Activated CD4-positive, alpha-beta T cell treated with anti-CD3 and anti-CD28 coated beads for 4 hours (primary cell): ENCODE measurements at places on chromosomes 5 and 9.

DNA sequence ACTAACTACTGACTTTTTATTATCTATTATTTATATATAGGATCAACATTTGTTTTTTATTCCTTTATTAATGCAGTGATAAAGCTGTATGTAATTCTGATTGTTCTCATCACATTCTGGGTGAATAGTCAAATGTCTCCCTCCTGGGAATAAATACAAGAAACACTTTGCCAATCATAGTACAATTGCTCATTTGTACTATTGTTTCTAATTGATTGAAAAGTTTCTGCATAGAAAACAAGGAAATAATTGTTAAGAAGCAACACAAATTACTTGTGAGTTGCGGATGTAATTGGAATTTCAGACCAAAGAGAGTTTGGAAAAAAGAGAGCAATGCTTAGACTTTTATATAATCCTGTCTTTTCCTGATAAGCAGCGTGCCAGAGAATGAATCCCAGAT is 1013.9 kb downstream of the EFNA5 start:
- DNase-seq, result no peak

GRCh38 chr5:111676926-111677415 is 80.0 kb downstream of the NREP start:
- no peak for DNase-seq

DNA sequence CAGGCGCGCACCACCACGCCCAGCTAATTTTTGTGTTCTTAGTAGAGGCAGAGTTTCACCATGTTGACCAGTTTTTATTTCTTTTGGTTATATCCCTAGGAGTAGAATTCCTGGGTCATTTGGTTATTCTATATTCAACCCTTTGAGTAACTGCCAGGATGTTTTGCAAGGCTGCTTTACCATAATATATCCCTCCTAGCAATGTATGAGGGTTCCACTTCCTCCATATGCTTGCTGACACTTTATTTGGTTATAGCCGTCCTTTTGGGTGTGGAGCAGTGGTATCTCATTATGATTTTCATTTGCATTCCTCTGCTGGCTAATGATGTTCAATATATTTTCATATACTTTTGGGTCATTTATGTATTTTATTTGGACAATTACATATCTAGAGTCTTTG is 81.2 kb downstream of the RAB24 start:
- no peak for DNase-seq

DNA sequence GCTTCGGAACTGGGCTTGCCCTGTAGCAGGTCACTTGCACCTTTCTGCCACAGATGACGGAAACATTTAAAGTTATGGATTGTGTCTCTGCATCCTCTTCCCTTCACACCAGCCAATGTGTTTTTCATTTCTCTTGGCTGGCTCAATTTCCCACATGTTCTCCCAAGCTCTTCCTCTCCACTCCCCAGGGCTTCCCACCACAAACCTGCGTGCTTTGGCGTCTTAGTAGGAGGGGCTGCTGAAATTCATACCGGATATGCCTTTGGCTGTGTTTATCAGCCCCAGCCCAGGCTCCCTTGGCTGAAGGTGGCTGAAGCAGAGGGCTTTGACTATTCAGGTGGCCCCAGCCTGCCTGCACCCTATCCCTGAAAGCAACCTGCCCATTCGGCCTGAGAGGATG is 32.1 kb downstream of the ADRB2 start:
- DNase-seq, result no peak

- no peak for DNase-seq
Measured at GRCh38 chr5:140248414-140248813, 54.5 kb downstream of the PFDN1 start.

DNA sequence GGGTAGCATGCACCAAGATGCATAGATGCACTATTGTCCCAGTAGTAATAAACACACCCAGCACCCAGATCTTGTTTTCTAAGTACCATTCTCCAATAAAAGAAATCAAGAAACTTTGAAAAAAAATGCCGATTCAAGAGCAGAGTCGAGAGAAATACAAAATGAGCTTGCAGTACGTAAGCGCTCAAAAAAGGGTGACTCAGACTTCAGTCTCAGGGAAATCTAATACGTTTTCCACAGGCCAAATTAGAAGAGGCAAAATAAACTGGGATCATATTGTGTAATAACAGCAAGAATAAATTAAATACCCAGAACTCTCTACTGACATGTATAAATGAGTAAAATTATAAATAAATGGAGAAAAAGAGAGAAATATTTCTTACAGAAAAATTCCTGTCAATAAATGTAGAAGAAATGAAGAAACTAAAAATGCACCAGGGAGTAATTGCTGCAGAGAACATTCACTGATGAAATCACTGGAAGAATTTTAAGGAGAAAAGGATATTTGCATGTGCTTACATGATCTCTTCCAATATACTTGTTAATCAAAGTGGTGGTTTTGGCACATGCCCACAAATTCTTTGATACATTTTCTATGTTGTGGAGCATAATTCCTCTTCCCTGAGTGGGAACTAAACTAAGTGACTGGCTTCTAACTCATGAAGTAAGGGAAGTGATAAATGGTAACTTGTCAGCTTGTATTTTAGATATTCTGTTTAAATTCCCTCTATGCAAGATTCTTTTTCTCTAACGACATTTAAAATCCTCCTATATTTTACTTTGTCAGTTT is 567.6 kb upstream of the ADAMTS16 start:
- DNase-seq, result no peak

- DNase-seq, result no peak
Measured at GRCh38 chr5:63262185-63262981, 683.8 kb downstream of the LRRC70 start.

DNA sequence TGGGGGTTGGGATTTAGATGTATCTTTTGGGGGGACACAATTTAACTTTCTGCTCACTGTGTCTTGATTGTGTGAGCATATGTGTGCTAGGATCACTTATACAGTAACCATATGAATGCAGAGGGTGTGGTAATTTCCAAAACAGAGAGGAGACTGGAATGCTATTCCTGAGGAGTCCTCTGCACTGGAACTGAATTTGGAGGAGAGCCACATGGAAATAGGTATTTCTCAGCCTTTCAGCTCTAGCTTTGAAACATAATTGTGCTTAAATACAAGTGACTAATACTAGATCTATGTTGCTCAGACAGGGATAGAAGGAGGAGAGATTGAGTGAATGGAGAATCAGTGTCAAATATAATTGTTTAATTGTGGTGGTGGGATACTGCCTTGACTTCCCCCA is 45.5 kb downstream of the FOCAD start:
- DNase-seq, result no peak

DNA sequence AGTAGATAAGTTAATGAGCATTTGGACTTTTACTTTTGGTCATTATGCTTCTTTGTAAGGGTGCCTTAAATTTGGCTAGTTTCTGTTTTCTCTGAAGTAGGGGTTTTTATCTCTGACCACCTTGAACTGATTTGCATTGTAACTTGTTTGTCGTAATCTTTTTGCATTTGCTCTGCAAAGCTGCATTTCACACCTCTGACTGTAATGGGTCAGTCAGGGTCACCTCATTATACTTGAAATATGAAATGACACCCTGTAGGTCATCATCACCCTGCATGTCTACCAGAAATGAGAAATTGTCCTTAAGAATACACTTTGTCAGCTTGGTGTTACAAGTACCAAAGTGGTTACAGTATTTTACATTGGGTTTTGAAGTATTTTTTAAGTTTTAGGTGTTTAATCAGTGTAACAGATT is 74.0 kb downstream of the KCNN2 start:
- DNase-seq, result no peak

DNA sequence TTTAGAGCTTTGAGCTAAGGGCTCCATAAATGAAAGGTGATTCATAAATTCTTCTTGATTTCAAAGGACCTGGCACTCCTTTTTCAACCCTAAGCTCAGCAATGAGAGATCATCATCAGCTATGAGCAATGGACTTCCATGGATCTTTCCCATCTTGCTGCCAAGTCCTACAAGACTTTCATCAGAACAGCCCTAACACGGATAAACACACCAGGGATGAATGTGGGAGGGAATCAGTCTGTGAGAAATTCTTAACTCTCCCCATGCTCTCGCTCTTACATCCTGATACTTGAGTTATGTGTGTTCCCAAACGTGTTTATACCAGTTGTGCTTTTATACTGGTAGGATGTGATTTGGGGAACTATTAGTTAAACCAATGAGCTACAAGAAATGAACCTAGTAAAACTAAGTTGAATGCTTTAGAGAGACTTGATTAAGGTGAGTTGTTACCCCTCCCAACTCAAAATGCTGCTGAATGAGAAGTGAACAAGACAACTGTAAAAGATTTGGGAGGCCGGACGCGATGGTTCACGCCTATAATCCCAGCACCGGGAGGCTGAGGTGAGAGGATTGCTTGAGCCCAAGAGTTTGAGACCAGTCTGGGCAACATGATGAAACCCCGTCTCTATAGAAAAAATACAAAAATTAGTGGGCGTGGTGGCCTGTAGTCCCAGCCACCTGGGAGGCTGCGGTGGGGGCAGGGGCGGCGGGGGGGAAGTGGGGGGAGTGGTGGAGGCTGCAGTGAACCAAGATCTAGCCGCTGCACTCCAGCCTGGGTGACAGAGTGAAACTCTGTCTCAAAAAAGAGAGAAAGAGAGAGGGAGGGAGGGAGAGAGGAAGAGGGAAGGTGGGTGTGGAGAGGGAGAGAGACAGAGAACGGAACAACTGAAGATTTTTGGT is 5.2 kb upstream of the RPL26L1 start:
- no peak for DNase-seq

- no peak for DNase-seq
Measured at GRCh38 chr9:16515207-16515606, 355.3 kb downstream of the BNC2 start.

DNA sequence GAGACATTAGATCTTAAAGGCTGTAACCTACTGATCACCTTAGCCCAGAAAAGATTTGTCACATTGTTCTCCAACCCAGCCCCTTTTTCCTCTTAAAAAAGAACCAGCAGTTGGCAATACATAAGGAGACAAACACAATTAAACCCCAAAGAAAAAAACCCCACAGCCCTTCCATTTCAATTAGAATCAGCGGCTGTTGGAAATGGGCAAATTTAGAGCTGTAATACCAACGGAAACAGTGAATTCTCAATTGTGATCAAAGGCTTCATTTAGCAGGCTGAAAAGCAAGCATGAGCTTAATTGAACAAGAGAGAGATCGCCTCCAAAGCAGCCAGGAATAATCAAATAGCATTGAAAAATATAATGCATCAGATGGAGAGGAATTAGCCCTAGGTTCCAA is 153.6 kb downstream of the FAM114A2 start:
- no peak for DNase-seq

DNA sequence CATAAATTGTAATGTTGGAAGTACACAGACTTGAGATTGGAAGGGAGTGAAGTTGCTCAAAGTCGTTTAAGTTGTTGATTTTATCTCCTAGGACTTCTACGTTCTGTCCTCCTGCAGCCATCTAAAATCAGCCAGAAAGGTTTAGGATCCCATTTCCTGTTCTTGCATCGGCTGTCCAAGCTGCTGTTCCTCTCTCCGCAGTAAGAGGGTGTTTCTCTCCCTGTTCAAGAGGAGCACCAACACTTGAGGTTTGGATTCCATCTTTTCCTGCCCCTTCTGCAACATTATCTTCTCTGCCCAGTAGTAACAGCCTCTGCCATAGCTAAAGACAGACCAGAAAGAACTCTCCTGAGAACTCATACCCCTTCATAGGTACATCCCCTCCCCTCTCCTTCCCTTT is 373.4 kb downstream of the GADD45G start:
- no peak for DNase-seq

DNA sequence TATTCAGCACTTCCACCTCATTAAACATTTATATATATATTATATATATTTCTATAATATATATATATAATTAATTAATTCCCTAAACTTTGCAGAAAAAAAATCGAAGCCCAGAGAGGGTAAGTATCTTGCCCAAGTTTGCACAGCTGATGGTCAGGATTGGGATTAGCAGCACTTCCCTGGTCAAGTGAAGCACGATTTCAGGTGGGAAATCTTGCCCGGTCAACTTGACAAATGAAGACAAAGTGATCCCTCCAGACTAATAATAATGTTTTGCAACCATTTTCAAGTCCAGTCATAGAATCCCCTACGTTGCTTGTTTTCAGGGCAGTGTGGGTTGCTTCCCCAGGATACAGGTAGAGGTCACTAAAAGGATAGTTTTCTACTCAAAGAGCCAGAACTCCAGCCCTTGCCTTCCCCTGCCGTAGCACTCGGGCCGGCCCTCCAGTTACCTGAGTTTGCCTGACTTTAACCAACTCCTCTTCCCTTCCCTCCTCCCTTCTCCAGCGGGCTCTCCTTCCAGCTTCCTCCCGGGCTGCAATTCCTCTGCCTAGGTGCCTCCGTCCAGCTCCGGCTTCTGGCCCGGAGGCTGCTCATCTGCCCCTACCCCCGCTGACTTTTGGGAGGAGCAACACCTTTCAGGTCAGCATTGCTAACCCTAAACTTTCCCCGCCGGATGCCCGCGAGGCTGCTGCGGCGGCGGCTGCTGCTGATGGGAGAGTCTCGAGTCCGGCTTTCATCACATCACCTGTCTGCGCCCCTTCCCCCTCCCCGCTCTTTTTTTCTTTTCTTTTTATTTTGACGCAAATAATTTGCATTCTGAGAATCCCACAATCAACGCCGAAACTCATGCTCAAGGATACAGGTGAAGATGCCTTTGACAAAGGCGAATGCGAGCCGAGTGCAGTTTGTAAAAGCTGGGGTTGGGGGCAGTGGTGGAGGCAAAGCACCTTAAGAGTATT is 930 bp downstream of the PRLR start:
- DNase-seq, result no peak

DNA sequence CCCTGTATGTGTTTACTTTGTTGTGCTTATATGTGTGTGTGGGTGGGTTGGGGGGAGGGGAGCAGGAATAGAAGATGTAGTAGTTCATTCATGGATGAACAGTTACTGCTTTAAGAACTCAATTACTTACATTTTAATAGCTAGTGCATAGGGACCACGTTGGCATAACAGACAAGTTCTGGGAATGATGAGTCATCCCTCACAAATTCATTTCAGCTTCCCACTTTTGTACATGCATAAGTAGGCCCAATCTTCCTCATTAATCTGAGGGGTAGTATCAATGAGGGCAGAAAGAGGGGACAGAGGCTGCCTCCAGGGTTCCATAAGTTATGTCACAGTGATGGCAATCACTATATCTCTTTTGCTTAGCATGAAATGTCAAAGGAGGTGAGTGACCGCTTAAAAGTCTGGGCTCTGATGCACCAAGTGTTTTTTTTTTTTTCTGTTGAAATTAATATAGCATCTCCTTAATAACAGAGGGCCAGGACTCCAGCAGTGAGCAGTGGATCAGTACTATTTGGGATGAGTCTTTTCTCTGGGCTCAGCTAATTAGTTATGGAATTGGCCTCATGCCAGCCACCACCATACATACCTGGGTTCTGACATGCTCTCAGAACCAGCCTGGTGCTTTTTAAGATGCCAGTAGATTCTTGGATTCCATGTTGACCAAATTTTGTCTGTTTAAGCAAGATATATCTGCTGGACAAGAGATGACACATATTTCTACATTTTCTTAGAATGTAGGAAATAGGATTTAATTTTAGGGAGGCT is 37.1 kb downstream of the PRDM6 start:
- no peak for DNase-seq

GRCh38 chr5:130992095-130992494 is 173.0 kb downstream of the HINT1 start:
- no peak for DNase-seq

DNA sequence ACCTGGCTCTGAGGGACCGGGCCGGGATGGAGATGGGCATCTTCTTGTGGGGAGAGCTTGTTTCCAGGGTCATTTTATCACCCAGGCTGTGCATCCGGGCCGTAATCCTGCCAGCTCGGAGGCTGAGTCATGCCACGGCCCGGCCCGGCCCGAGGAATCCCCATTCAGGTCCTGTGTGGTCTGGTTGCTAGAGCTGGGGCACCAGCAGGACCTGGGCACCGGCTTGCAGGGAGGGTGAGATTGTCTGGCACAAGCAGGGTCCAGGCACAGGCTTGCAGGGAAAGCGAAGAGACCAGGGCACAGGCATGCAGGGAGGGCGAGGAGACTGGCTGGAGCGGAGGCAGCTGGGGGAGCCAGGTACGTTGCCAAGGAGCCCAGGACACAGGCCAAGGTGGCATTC is 106.8 kb downstream of the RXRA start:
- no peak for DNase-seq
